ENCODE measurements at places on chromosomes 3 and 15.
A peak's percentile ranks its signal among the peaks of the same experiment; 100 is the strongest.

DNA sequence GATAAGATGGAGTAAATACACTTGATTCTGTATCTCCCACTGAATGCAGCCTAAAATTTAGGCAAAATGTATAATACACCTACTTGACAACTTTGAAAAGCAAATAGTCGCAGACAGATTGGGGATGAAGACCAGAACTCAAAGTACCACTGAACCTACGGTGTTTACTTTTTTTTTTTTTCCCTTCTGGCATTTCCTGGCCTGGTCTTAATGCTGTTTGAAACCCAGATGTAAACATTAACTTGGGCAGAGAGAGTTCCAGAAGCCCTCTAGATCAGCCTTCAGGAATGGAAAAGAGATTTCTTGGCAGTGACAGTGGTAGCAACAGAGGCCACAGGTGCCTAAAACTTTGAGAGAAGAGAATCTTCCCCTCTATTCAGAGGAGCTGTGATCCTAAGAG lies 27.8 kb downstream of the ALPK3 start:
- no peak for DNase-seq

DNA sequence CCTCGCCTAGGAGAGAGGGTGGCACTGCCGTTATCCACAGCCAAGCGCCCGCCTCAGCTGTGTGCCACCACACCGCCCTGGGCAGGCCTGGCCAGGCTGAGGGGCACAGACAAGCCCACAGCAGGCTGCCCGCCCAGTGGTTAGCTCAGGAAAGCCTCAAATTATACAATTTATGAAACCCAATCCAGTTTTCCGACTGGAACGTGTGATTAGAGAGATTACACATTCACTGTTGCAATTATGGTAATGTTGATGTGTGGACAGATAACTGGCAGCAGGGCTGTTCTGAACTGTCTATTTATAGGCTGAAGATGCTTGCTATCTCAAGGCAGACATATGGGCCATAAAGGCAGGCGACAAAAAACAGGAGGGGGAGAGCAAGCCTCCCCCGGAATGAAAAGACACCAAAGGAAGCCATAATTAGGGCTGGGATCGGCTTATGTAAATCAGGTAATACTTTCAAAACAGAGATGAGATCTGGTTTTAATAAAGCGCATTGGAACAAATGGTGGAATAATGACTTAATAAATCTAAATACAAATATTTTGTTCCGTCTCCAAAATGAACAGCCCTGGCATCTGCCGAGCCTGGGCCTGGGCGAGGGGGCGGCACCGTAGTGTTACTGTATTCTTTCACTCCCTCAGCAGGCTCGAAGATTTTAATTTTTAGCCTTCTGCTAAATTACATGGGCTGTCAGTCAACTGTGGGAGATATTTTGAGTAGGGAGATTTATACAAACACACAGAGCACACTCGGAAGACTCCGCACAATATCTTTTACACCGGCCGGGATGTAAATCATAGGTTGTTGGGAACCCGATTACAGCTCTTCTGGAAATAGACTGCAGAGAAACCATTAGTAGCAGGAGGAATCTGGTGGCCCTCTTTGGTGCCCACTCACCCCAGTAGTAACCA lies 103.1 kb upstream of the TLE3 start:
- DNase-seq, result peak; percentile 79

DNA sequence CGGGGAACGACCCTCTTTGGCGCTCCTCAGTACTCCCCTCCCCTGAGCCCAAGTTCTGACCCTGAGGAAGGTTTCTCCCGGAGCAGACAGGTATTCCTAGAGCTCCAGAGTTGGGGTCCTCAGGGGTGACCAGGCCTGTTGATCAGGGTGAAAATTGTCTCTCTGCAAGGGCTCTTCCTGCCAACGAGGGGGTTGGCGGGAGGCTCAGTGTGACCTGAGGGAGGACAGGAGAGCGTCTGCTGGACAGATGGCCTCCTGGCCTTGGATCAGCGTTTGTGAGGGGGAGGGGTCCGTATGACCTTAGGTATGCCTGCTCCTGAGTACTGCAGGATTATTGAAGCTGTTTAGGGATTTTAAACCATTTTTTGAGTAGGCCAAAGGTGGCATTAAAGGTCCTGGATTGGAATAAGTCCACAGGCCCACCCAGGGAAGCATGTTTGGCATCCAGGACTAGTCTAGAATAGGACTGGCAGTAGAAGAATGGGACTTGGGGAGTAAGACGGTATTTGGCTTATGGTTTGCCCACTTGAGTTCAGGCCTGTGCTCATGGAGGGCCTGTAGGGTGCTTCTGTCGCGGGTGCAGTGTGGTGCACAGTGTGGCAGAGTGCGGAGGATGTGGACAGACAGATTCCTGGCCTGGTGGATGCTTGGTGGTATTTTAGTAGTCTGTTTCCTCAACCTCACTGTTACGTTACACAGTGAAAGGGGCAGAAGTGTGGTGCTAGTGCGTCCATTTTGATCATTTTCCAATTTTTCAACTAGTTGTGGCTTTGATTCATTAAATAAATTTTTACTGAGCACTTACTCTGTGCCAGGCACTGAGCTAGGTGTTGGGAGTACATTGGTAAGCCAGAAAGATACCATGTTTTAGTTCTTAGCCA lies 959 bp downstream of the ZNF592 start:
- DNase-seq, result peak; percentile 23

DNA sequence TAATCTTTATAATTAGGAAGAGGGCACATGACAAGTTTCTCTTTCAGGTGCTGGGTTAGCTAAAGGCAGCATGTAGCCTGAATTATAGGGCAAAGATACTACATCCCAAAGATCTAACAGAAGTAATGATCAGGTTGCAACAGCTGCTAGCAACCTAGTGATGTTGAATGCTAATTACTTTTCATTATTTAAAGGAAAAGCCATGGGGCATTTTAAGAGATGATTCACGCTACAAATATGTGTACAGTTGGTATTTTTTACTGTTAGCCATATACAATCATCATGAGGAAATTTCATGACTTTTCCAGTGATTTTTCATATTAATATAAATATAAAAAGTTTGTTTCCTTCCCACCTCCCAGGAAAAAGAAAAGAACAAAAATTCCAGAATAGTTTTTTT lies 43.0 kb downstream of the NEK10 start:
- no peak for DNase-seq

GRCh38 chr15:66252685-66253417 lies 699 bp downstream of the MEGF11 start:
- peak; percentile 45 for DNase-seq

All from NCI-H146 (cell line).